Right hindlimb (tissue), 1 donor: ENCODE measurements at places on chromosomes 2 and 18.
A peak's percentile ranks its signal among the peaks of the same experiment; 100 is the strongest.

GRCh38 chr2:145284551-145284950 is 764.6 kb upstream of the ZEB2 start:
- no peak for DNase-seq

DNA sequence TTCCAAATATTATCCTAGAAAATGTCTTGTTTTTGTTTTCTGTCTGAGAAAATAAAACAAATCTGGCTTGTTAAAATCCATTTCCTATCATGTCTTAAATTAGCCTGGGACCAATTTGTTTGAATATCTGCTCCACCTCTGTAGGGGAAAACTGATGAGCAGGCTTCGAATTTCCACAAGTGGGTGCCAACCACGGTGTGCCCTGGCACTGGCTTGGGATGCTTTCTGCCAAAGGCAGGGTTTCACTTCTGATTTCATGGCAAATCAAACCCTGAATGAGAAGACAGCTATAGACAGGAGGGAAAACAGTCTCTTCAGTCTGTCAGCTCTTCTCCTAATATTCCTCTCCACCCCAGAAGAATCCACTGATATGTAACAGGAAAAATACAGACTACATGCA is 33.7 kb upstream of the STAT4 start:
- DNase-seq: no peak

DNA sequence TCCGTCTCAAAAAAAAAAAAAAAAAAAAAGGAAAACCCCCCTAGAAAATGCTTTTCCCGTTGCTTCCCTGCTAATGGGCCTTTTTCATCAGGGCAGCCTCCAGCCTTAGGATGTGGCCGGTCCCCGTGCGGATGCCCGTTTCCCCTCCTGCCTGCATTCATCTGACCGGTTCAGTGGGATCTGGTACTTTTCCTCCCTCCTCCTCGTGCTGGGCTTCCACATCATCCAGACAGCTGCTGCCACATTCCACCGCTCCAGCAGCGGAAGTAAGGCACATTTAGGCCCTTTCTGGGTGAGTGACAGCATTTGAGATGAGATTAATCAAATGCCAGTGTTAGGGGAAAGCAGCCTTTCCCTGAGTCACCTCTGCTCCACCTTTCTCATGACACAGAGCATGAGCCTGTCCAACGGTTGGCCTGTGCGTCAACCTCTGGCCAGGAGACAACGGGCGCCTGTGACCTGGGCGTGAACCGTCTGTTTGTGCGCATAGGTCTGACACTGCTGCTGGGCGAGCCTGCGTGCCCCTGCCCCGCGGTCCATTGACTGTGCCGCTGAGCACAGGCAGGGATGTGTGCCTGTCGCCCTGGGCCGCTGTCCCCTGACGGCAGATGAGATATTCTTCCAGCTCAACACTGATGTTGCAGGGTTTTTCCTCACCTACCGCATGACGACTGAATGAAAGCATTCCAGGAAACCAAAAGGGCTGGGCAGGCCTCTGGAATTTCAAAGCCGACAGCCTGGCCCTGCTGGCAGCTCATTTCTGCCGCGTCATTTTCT is 174.0 kb downstream of the TGIF1 start:
- DNase-seq: peak; percentile 87

- DNase-seq: no peak
Measured at GRCh38 chr2:223264541-223265193, 212.7 kb downstream of the KCNE4 start.

DNA sequence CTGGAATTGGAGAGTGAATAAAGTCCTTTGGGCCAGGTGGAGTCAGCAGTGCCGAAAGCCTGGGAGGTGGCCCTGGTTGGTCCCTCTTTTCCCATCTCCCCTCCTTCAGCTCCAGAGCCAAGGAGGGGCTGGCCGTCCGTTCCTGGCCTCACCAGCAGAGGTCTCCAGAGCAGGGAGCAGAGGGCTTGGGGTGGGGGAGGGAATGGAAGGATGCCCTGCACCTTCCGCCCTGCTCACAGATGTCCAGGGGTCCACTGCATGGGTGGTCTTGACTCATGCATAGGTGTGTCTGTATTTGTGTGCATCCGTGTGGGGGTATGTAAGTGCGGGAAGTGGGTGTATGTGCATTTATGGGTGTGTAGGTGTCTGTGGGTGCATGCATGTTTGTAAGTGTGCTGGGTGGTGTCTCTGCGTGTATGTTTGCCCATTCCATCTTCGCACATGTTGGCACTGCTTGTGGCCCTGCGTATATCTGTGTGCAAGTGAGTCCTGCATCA is 201.8 kb downstream of the ZFP36L2 start:
- DNase-seq: peak; percentile 81

- DNase-seq: no peak
Measured at GRCh38 chr2:240347373-240347940, 88.0 kb upstream of the GPC1 start.

GRCh38 chr2:122929347-122929746 is 1095.7 kb upstream of the CNTNAP5 start:
- DNase-seq: no peak

- DNase-seq: no peak
Measured at GRCh38 chr18:72742002-72742401, 125.8 kb downstream of the NETO1 start.
